ENCODE measurements at places on chromosomes 1 and 21.

- DNase-seq: no peak
Measured at GRCh38 chr1:210330279-210330866, 1.7 kb downstream of the HHAT start.

DNA sequence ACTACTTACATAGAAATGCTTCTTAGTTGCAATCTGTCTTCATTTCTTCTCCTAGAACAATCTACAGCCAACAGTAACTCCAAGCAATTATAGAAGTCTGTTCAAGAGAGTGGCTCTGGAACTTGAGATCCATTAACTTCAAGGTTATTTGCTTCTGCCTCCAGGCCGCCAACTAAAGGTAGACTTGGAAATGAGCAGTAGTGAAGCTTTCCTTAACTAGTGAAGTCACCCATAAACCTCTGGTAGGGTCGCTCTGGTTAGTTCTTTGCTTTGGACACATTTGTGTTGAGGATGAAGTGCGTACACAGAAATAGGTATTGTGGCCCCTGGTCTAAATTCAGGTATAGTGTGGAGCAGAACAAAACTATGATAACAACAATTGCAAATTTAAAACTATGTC is 809.9 kb upstream of the RGS18 start:
- DNase-seq: no peak

DNA sequence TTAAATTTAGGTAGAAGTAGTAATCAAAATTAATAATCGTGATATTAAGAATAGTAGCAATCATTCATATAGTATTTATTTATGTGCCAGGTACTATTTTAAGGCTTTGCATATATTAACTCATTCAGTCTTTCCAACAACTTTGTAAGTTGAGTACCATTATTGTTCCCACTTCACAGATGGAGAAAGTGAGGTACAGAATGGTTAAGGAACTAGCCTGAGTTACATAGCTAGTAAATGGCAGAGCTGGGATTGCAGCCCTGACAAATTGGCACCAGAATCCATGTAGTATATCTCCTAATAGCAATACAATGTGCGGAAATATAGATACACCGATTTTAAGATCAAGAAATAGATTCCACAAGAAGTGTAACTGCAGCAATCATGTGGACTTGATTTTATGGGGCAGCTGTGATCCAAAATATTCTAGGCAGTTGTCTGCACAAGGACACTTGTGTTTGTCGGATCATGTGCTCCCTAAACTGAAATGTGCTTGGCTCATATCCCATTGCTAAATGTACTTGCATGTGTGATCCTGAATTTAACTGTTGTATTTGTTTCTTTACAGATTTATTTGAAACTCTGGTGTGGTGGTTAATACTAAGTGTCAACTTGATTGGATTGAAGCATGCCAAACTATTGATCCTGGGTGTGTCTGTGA is 5.8 kb upstream of the GTF2B start:
- DNase-seq: no peak

- no peak for DNase-seq
Measured at GRCh38 chr1:245256528-245256927, 101.7 kb downstream of the KIF26B start.

- no peak for DNase-seq
Measured at GRCh38 chr1:168521401-168522000, 22.3 kb downstream of the XCL2 start.

- DNase-seq: no peak
Measured at GRCh38 chr1:1293263-1294249, 13.3 kb downstream of the SCNN1D start.

GRCh38 chr1:219582296-219582695 is 30.6 kb downstream of the ZC3H11B start:
- DNase-seq: peak; percentile 52

DNA sequence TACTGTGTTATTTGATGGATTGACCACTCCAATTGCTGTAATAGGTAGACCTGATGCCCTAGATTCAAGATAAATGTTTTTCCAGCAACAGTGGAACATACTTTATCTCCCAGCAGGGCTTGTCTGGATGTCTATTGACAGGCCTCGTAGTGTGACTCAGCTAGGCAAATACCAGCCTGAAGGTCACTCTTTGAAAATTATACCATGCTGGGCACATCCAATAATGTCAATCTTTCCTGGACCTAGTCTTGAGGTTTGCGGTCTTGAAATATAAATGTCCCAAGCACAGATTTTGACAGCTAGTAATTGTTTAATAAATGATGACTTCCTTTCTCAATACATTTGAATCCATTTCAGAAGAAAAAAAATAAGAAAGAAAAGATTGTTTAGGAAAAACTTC is 1138.0 kb upstream of the TMPRSS15 start:
- no peak for DNase-seq

GRCh38 chr1:29960156-29960755 is 723.9 kb downstream of the PTPRU start:
- no peak for DNase-seq

DNA sequence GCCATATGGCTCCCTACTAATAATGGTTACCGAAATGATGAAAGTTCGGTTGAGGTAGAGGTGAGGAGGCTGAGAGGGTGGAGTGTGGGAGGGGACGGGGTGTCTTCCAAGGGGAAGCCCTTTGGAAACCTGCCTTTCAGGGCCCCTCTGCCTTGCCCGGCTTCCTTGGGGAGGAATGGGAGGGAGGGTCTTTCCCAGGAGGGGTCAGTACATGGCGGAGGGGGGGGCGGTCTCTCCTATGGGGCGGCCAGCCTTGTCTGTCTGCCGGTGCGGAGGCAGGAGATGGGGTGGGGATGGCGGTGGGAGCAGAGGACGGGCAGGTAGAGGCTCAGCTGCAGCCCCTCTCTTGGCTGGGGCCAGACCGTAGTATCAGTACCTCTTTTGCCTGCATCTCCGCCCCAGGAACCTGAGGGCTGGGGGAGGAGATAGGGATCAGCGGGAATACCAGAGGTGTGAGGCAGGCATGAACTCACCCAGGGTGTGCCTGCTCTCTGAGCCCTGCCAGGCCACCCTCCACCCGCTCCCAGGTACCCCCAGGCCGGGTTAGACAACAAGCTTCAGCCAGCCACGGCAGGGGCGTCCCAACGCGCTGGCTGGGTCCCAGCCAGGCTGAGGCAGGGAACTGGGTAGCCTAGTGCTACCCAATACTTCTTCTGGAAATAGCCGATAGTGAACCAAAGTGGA is 79.4 kb upstream of the POU3F1 start:
- no peak for DNase-seq

- DNase-seq: no peak
Measured at GRCh38 chr1:151475175-151475574, 15.9 kb upstream of the POGZ start.

DNA sequence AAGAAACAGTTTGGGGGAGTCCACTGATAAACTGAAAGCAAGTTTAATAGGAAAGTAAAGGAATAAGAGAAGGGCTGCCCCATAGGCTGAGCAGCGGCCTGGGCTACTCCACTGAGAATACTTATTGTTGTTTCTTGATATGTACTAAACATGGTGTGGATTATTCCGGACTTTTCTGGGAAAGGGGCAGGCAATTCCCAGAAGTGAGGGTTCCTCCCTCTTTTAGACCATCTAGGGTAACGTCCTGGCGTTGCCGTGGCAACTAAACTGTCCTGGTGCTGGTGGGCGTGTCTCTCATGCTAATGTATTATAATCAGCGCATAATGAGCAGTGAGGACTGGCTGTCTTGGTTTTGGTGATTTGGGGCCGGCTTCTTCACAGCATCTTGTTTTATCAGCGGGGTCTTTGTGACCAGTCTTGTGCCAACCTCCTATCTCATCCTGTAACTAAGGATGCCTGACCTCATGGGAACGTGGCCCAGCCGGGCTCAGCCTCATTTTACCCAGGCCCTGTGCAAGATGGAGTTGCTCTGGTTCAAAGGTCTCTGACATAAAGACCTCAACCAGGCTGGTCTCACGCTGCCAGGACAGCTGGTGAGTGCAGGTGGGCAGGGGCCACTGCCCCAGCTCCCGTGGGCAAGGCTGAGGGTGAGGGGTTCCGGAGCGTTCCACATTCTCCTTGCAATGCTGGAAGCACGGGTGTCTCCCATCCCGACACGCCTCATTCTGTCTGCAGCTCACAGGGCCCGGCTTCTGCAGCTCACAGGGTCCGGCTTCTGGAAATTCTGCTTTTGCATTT is 19.6 kb upstream of the C1orf159 start:
- DNase-seq: no peak
